ENCODE measurements at places on chromosomes 2 and 18. TPM values are rescaled to one million over a fixed set of nuclear protein-coding genes. Genes with fewer than 3 reads are reported as not detected.

DNA sequence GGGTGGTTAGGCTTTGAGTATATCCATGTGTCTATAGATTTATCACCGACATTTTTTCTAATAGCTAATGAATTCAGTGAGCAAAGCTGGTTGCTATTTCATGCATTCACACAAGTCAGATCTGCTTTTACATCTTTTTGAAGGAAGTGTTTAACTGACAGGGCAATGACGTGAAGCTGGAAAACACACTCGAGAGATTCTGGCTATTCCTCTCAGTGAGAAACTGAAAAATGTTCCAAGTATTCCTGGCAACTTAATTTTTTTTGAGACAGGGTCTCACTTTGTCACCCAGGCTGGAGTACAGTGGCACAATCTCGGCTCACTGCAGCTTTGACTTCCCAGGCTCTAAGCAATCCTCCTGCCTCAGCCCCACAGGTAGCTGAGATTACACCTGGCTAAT is 21.2 kb downstream of the RNF138 start:
- DNase-seq: no peak
- no peak overlapping the region for H3K4me3 ChIP-seq
- H3K36me3 ChIP-seq: peaks cover 23% of the 10 kb centered on the region
- H3K27ac ChIP-seq: no peak overlapping the region
- no peaks in the 10 kb centered on the region for H3K27me3 ChIP-seq

The GAREM2 gene
- polyA plus RNA-seq: 1.5 TPM

GRCh38 chr2:166157578-166157977 is 29.8 kb upstream of the SCN1A start:
- peaks cover 7% of the 10 kb centered on the region for H3K27me3 ChIP-seq
- H3K36me3 ChIP-seq: no peaks in the 10 kb centered on the region
- DNase-seq: no peak
- no peak overlapping the region for H3K4me3 ChIP-seq
- H3K27ac ChIP-seq: peak overlapping the region; percentile 63

The COL4A3 gene
- polyA plus RNA-seq: not detected

The RAB6C gene
- polyA plus RNA-seq: not detected

DNA sequence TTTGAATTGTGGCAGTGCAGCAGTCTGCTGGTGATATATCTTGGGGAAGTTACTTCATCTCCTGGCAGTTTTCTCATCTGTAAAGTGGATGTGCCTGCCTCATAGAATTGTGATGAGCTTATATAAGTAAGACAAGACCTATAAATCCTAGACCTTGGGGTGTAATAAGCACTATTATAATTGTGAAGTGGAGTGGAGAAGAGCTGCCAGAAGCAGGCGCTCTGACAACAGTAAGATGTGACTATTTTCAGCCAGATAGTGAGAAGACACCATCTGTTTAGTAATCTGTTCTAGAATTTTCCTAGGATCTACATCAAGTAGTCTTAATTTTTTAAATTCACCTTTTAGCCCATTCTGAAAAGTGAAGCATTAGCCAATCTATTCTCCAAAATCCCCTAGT is 85.6 kb upstream of the TSPYL6 start:
- peaks cover 24% of the 10 kb centered on the region for H3K27me3 ChIP-seq
- no peak overlapping the region for H3K4me3 ChIP-seq
- no peak overlapping the region for H3K27ac ChIP-seq
- no peaks in the 10 kb centered on the region for H3K4me1 ChIP-seq
- no peaks in the 10 kb centered on the region for H3K36me3 ChIP-seq

GRCh38 chr2:60954139-60954538 is 63.4 kb upstream of the PEX13 start:
- H3K27ac ChIP-seq: no peak overlapping the region
- H3K4me3 ChIP-seq: no peak overlapping the region
- H3K27me3 ChIP-seq: no peaks in the 10 kb centered on the region
- H3K36me3 ChIP-seq: peaks cover 23% of the 10 kb centered on the region
- H3K4me1 ChIP-seq: peaks cover 5% of the 10 kb centered on the region
- peak; percentile 27 for DNase-seq

DNA sequence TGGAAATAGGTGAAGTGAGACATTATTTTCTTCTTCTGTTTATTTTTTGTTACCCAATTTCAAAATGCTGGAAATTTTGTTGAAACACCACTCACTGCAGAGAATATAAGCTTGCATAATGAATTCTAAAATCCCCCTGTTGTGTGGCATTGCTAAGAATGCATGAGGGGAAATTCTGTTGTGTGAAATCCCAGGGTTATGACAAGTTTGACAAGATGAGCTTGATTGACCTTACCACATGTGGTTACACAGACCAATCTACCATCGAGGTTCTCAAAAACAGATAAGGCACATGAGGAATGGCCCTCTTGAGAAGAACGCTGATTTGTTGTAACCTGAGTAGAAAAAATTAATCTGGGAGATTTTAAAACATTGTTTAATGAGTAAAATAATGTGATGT is 261.6 kb upstream of the MMADHC start:
- DNase-seq: no peak
- H3K27ac ChIP-seq: no peak overlapping the region
- no peak overlapping the region for H3K4me3 ChIP-seq
- no peaks in the 10 kb centered on the region for H3K36me3 ChIP-seq
- no peaks in the 10 kb centered on the region for H3K4me1 ChIP-seq

- no peak for DNase-seq
Measured at GRCh38 chr18:24189007-24189528, 50.2 kb downstream of the CABYR start.

The CTDP1 gene
- polyA plus RNA-seq: 31.1 TPM

- no peak overlapping the region for H3K4me3 ChIP-seq
- H3K36me3 ChIP-seq: peaks cover 11% of the 10 kb centered on the region
- DNase-seq: no peak
- H3K4me1 ChIP-seq: peaks cover 6% of the 10 kb centered on the region
- no peaks in the 10 kb centered on the region for H3K27me3 ChIP-seq
Measured at GRCh38 chr18:13492314-13492713, 234.0 kb downstream of the FAM210A start.

The OTOS gene
- not detected for polyA plus RNA-seq

DNA sequence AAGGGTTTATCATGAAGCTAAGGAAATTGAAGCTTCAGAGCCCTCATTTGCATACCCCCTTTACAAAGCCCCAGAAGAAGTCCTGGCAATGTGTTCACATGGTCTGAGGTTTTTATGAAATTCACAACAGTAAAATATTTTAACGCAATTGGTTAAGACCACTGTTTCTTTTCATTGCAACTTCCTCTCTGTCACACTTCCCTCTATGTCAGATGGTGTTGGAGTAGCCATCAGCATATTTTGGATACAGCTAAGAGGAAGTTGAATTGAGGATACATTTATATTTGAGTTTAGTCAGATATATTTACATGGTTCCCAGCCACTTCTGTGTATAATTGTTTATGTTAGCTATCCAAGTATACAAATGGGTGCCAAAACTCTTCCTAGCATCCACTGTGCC is 170.0 kb downstream of the TXNL1 start:
- DNase-seq: no peak
- peaks cover 5% of the 10 kb centered on the region for H3K27me3 ChIP-seq

The PLCL1 gene
- 4.8 TPM for polyA plus RNA-seq

- no peak overlapping the region for H3K27ac ChIP-seq
- H3K27me3 ChIP-seq: no peaks in the 10 kb centered on the region
- no peak overlapping the region for H3K4me3 ChIP-seq
- no peak for DNase-seq
- H3K4me1 ChIP-seq: no peaks in the 10 kb centered on the region
- H3K36me3 ChIP-seq: peaks cover 55% of the 10 kb centered on the region
Measured at GRCh38 chr18:80023173-80023572, 11.1 kb upstream of the RBFA start.

DNA sequence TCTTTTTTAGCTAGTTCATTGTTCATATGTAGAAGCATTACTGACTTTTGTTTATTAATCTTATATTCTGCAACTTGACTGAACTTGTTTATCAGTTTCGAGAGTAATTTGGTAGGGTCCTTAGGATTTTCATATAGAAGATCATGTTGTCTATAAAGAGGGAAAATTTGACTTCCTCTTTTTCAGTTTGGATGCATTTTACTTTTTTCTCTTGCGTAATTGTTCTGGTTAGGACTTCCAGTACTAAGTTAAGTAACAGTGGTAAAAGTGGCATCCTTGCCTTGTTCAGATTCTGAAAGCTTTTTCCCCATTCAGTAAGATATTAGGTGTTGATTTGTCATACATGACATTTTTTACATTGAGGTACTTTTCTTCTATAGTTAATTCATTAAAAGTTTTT is 726.0 kb downstream of the KCNJ3 start:
- H3K4me3 ChIP-seq: no peak overlapping the region
- H3K4me1 ChIP-seq: no peaks in the 10 kb centered on the region
- no peaks in the 10 kb centered on the region for H3K36me3 ChIP-seq
- H3K27ac ChIP-seq: no peak overlapping the region
- peaks cover 3% of the 10 kb centered on the region for H3K27me3 ChIP-seq

DNA sequence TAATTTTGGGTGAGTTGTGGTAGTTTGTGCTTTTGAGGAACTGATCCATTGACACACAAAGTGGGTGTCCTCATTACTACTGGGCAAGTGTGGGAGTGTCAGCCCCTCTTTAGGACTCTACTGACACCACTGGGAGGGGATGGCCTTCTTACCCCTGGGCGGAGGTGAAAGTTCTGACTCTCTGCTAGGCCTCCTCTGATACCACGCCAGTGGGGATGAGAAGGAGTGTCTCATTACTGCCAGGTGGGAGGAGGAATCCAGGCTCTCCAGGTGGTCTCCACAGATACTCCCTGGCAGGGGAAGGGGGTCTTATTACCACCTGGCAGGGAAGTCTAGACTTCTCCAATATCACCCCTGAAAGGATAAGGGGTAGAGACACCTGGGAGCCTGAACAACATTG is 9.1 kb downstream of the LCLAT1 start:
- H3K36me3 ChIP-seq: peaks cover under 1% of the 10 kb centered on the region
- DNase-seq: no peak
- H3K4me3 ChIP-seq: peak overlapping the region; percentile 2
- H3K27me3 ChIP-seq: no peaks in the 10 kb centered on the region

DNA sequence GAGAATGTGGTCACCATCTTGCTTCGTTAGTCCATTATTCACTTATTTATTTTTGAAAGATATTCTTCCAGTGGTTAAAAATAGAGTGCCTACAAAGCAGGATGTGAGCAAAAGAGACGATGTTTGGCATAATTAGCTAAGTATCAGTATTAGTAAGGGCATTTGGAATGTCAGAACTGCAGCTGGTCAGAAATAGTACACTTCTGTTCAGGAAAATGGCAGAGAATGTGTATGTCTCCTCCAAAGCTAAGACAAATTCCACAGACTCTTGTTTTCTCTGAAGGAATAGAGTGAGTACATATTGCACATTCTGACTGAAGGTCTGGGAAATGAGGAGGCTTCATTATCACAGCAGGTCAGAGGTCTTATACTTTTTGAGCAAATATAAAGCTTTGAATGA is 209.0 kb downstream of the L3MBTL4 start:
- peaks cover 3% of the 10 kb centered on the region for H3K27me3 ChIP-seq
- H3K4me3 ChIP-seq: no peak overlapping the region
- no peaks in the 10 kb centered on the region for H3K4me1 ChIP-seq
- DNase-seq: no peak
- H3K36me3 ChIP-seq: no peaks in the 10 kb centered on the region
- H3K27ac ChIP-seq: no peak overlapping the region

- no peaks in the 10 kb centered on the region for H3K36me3 ChIP-seq
- no peak for DNase-seq
- H3K27me3 ChIP-seq: no peaks in the 10 kb centered on the region
- no peaks in the 10 kb centered on the region for H3K4me1 ChIP-seq
- H3K4me3 ChIP-seq: no peak overlapping the region
Measured at GRCh38 chr18:6797171-6797570, 67.7 kb downstream of the ARHGAP28 start.

DNA sequence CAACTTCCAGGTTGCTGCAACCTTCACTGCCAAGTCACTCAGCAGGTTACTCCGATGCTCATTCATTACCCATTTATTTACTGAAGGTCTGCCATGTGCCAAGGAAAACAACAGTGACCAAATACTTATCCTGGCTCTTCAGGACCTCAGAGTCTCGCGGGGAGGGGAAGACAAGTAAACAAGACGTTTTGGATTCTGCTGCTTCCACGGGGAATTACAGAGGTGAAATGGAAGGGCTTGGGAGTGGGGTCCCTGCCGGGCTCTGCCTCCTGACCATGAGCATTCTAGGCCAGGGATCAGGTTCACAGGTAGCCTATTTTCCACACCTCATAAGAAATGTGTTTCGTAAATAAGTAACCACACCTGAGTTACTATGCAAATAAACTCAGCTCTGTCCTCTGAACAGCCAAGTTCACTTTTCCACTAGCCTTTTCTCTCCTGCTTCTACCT is 68.1 kb downstream of the CLHC1 start:
- DNase-seq: no peak
- no peak overlapping the region for H3K4me3 ChIP-seq
- H3K27me3 ChIP-seq: no peaks in the 10 kb centered on the region
- peaks cover 2% of the 10 kb centered on the region for H3K4me1 ChIP-seq
- H3K36me3 ChIP-seq: no peaks in the 10 kb centered on the region
